ENCODE measurements at places on chromosomes 2 and 18. TPM values are rescaled to one million over a fixed set of nuclear protein-coding genes. Genes with fewer than 3 reads are reported as not detected.

DNA sequence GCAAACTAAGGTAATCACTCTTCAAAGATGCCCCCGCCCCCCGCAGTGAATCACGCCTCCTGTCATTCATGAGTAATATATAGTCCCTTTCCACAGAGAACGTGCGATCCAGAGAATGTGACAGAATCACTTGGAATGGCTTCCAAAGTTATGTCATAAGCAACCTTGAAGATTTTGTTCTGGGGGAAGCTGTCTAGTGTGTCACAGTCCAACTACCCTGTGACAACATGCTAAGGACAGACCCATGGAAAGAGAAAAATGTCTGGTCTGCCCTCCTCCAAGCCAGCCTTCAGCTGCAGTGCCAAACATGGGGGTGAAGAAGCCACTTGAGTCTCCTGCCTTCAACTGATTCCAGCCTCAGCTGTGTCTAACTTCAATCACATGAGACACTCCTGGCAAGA is 259.1 kb downstream of the SS18 start:
- H3K27ac ChIP-seq: no peak overlapping the region
- no peaks in the 10 kb centered on the region for H3K36me3 ChIP-seq
- DNase-seq: no peak
- no peaks in the 10 kb centered on the region for H3K4me1 ChIP-seq
- peaks cover 79% of the 10 kb centered on the region for H3K27me3 ChIP-seq

Gene VWC2L
- total RNA-seq: not detected

GRCh38 chr2:6510532-6510931 is 355.2 kb downstream of the CMPK2 start:
- no peak overlapping the region for H3K4me3 ChIP-seq
- no peak overlapping the region for H3K27ac ChIP-seq
- H3K27me3 ChIP-seq: no peaks in the 10 kb centered on the region
- DNase-seq: no peak
- H3K36me3 ChIP-seq: no peaks in the 10 kb centered on the region

Gene CDK15
- not detected for total RNA-seq

Gene RAB6C
- total RNA-seq: not detected

- no peak overlapping the region for H3K27ac ChIP-seq
- no peak overlapping the region for H3K4me3 ChIP-seq
- peaks cover 7% of the 10 kb centered on the region for H3K36me3 ChIP-seq
These were observed 83.5 kb upstream of the STPG4 start for GRCh38 chr2:47238638-47239037.

DNA sequence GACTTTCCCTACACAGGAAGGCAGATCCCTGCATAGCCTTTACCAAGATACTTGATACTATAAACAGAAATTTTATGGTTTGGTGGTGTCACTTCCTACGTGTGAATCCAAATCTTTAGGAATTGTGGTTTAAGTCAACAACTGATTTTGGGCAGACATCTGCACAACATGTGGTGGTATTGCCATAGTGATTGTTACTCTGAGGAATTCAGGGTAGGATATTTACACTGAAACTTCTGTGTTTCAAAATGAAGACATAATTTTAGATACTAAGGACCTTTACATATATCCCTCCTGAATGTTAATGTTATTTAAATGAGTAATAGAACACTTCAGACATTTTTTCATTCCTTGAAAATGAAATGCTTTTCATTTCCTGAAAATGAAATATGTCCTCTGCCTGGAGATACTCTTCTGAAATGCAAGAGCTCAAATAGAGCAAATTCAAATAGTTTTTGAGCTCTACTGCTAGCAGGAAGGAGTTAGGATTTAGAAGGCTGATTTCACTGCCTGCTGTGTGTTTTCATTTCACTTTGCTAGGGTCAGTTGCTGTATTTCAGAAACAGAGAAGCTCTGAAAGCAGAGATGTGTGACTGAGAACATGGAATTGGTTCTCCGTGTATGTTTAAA is 77.2 kb downstream of the MDH1 start:
- DNase-seq: no peak
- H3K4me1 ChIP-seq: no peaks in the 10 kb centered on the region
- peaks cover 91% of the 10 kb centered on the region for H3K27me3 ChIP-seq

DNA sequence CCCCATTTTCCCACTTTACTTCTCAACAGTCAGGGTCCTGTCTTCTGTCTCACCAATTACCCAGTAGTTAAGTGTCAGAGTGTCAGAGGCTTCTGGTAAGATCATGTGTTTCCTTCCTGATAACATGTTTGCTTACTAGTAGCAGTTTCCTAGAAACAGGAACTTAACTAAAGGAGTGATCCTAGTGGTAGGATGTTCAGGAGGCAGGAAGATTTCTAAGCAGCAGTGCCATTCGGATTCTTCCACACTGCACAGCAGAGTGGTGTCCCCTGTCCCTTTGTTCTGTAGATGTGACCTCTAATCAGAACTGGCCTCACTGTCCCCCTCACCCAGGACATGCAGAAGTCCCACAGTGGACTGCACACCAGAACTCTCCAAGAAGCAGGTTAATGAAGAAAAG is 221.8 kb upstream of the OSR1 start:
- no peaks in the 10 kb centered on the region for H3K27me3 ChIP-seq
- H3K36me3 ChIP-seq: no peaks in the 10 kb centered on the region
- H3K4me3 ChIP-seq: no peak overlapping the region
- H3K27ac ChIP-seq: no peak overlapping the region
- no peak for DNase-seq
- H3K4me1 ChIP-seq: peaks cover 11% of the 10 kb centered on the region

- H3K36me3 ChIP-seq: peaks cover 20% of the 10 kb centered on the region
- no peak overlapping the region for H3K27ac ChIP-seq
- no peak overlapping the region for H3K4me3 ChIP-seq
- no peak for DNase-seq
- H3K27me3 ChIP-seq: peaks cover 3% of the 10 kb centered on the region
- H3K4me1 ChIP-seq: peaks cover 8% of the 10 kb centered on the region
These were observed 2.7 kb downstream of the YPEL5 start for GRCh38 chr2:30149513-30149912.

- H3K4me1 ChIP-seq: peaks cover 56% of the 10 kb centered on the region
- H3K4me3 ChIP-seq: peak overlapping the region; percentile 93
- H3K27me3 ChIP-seq: no peaks in the 10 kb centered on the region
These were observed 1.9 kb downstream of the CABLES1 start for GRCh38 chr18:23137097-23137635.

GRCh38 chr18:21682371-21683051 is 22.1 kb downstream of the ABHD3 start:
- peaks cover 9% of the 10 kb centered on the region for H3K4me1 ChIP-seq
- no peak overlapping the region for H3K4me3 ChIP-seq
- peaks cover 6% of the 10 kb centered on the region for H3K36me3 ChIP-seq

- H3K27me3 ChIP-seq: no peaks in the 10 kb centered on the region
- DNase-seq: no peak
- no peaks in the 10 kb centered on the region for H3K4me1 ChIP-seq
- H3K27ac ChIP-seq: no peak overlapping the region
- peaks cover 16% of the 10 kb centered on the region for H3K36me3 ChIP-seq
- H3K4me3 ChIP-seq: no peak overlapping the region
These were observed 3.4 kb downstream of the SLC66A2 start for GRCh38 chr18:79947881-79948610.

DNA sequence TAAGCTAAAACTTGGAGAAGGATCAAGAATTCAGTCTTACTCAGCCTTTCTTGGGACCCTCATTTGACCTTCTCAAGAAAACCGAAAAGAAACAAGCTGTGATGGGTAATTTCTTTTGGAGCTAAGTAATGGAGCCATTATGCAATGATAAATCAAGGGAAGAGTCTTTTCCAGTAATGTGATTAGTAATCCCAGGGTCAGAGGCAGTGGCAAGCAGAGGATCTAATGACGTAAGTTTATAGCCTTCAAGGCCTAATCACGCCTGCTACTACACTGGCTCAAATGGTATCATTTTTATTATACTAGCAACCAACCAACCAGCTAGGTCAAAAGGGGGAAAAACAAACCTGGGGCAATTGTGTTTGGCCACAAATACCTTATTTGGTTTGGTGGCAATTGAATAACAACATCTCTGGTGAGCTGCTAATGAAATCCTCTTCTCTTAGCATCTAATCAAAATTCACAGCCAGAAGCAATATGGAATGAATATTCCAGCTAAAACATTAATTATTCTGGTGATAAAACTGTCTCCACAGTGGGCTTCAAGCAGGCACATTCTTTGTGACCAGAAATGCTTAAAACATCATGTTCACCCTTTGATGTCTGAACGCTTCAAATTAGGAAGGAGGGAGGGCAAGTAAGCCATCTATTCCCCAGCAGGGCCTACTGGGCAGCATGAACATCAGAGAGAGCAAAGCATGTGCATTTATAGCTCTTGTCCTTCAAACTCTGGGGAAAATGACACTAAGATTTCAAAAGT is 114.9 kb upstream of the SULT1C3 start:
- H3K4me1 ChIP-seq: no peaks in the 10 kb centered on the region
- no peak overlapping the region for H3K4me3 ChIP-seq
- no peaks in the 10 kb centered on the region for H3K36me3 ChIP-seq

DNA sequence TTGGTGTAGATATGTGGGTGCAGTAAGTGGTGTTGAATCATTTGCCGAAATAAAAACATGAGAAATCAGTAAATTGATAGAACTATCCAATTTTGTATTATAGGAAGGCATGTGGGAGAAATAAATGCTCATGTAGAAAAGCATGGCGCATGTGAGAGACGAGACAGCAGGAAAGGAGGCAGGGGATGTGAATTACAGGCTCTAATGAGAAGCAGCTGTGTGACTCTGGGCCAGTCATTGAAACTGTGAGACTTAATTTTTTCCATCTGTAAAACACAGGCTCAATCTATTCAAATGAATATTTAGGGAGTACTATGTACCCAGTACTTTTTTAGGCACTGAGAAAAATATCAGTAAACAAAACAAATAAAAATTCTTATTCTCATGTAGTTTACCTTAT is 42.6 kb upstream of the MAP3K20 start:
- no peaks in the 10 kb centered on the region for H3K4me1 ChIP-seq
- no peak for DNase-seq
- no peaks in the 10 kb centered on the region for H3K27me3 ChIP-seq
- no peaks in the 10 kb centered on the region for H3K36me3 ChIP-seq

DNA sequence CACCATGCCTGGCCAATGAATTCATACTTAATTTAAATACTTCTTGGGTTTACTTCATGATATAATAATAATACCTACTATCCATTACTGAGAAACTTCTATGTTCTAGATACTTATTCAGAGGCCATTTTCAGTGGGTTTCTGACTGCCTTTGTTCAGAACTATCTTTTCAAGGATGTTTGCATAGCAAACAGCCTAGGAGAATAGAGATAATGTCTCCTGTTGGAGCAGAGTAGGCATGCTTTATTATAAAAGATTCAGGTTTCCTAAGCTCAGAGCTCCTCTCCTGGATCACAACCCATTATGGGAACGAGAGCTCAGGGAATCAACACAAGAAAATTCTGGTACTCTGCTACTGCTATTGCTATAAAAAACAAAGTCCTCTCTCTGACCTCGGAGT is 11.1 kb downstream of the FASTKD1 start:
- no peaks in the 10 kb centered on the region for H3K4me1 ChIP-seq
- H3K4me3 ChIP-seq: no peak overlapping the region
- no peaks in the 10 kb centered on the region for H3K27me3 ChIP-seq
- H3K27ac ChIP-seq: no peak overlapping the region

Gene UPP2
- total RNA-seq: not detected

- peaks cover 42% of the 10 kb centered on the region for H3K4me1 ChIP-seq
- DNase-seq: no peak
- no peaks in the 10 kb centered on the region for H3K27me3 ChIP-seq
- H3K4me3 ChIP-seq: no peak overlapping the region
These were observed 33.9 kb downstream of the MAP3K20 start for GRCh38 chr2:173109253-173110188.

DNA sequence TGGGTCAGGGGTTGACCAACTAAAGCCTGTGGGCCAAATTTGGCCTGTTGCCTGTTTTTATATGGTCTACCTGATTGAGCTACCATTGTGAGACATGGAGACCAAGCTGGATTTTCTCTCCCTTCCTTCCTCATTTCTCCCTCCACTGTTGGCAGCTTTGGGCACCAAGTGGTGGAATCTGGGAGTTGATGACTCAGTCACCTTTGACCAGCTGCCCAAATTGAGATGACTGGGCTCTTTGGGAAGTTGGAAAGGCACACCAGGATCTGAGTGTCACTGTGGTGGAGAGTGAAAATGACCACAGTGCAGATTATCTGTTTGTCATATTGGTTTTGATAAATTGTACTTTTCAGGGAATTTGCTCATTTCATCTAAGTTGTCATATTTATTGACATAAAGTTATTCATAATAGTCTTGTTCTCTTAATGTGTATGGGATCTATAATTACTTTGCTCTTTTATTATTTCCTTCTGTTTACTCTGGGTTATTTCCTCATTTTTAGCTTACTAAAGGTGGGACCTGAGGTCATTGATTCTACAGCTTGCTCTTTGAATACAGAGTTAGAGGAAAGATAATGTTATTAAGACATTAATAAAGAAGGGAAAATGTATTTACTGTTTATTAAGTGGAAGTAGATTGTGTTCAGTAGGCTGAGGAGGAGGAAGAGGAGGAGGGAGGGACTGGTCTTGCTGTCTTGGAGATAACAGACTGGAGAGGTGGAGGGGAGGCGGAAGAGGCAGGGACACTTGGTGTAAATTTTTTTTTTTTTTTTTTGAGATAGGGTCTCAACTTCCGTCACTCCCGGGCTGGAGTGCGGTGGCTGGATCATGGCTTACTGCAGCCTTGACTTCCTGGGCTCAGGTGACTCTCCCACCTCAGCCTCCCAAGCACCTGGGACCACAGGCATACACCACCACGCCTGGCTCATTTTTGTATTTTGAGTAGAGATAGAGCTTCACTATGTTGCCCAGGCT is 31.8 kb downstream of the AGFG1 start:
- peak overlapping the region; percentile 33 for H3K4me3 ChIP-seq
- H3K27ac ChIP-seq: peak overlapping the region; percentile 80
- peaks cover 38% of the 10 kb centered on the region for H3K36me3 ChIP-seq
- H3K4me1 ChIP-seq: peaks cover 69% of the 10 kb centered on the region
- DNase-seq: peak; percentile 69
- H3K27me3 ChIP-seq: no peaks in the 10 kb centered on the region

Gene MTCL1
- 297 TPM for total RNA-seq

Gene KLF11
- 6.9 TPM for total RNA-seq

GRCh38 chr18:7757175-7757574 is 190.1 kb downstream of the PTPRM start:
- no peaks in the 10 kb centered on the region for H3K27me3 ChIP-seq
- peaks cover 42% of the 10 kb centered on the region for H3K4me1 ChIP-seq
- no peak for DNase-seq
- H3K36me3 ChIP-seq: no peaks in the 10 kb centered on the region

- no peak for DNase-seq
- H3K27ac ChIP-seq: no peak overlapping the region
- no peaks in the 10 kb centered on the region for H3K27me3 ChIP-seq
These were observed 40.2 kb downstream of the PID1 start for GRCh38 chr2:229230911-229231310.

All from Calu3 (cell line).